ENCODE measurements at places on chromosomes 7 and 10.

DNA sequence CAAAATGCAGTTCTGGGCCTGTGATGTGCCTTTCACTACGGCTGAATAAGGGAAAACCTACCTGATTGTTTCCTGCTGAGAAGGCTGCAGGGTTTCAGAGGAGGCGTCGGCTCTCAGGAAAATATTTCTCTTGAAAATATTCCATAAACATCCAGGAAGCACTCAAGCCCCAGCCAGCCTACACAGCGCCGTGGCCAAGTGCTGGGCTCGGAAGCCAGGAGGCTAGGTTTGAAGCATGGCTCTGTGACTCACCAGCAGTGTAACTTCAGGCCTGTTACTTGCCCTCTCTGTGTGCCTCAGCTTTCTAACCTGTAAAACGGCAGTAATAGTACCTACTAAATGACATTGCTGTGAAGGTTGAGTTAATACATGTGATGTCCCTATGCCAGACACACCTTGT is 399.1 kb downstream of the GATA3 start:
- no peak for DNase-seq

- DNase-seq, result no peak
These were observed 3.9 kb downstream of the PTF1A start for GRCh38 chr10:23195846-23196600.

- peak; percentile 83 for DNase-seq
These were observed 16.9 kb upstream of the PALD1 start for GRCh38 chr10:70461397-70462348.

GRCh38 chr7:38425509-38425908 is 152.1 kb upstream of the TARP start:
- DNase-seq, result no peak

DNA sequence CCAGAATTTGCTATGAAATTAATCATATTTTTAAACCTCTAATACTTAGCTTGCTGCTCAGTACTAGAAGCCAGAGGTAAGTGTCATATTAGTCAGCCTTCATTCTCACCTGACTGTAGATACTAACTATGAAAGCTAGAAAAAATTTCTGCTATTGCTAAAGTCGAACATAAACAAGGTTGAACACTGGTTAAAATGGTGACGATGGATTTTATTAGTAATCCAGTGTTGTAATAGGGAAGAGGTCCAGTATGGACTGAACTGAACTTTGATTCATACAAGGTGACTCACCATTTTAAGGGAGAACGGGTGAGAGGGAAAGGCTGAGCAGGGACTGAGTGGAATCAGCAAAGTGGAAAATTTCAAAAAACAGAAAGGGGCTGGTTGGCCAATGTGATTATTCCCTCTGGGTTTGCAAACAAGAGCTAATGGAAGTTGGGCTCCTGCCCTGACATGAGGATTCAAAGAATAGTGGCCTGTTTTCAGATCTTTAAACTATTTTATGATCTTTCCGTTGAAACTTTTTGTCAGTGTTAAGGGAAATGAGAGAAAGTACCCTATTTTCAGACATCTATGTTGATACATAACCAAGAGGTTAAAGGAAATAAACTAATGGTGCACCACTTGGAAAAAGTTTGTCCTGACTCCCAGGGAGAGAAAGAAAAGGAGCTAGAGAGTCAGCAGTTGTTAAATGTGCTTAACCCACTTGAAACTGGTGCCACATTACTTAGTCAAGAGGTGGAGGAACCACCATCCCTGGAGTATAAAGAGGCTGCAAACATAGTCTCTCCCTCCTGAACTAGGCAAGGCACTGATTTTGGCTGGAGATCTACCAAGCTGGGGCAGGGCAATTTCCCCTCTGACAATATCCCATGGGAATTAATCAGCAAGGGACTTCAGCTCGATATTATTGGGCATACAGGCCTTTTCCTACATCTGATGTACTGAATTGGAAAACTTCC is 15.3 kb upstream of the AKR1C1 start:
- DNase-seq, result no peak

GRCh38 chr7:24914465-24914859 is 65.5 kb downstream of the OSBPL3 start:
- no peak for DNase-seq

DNA sequence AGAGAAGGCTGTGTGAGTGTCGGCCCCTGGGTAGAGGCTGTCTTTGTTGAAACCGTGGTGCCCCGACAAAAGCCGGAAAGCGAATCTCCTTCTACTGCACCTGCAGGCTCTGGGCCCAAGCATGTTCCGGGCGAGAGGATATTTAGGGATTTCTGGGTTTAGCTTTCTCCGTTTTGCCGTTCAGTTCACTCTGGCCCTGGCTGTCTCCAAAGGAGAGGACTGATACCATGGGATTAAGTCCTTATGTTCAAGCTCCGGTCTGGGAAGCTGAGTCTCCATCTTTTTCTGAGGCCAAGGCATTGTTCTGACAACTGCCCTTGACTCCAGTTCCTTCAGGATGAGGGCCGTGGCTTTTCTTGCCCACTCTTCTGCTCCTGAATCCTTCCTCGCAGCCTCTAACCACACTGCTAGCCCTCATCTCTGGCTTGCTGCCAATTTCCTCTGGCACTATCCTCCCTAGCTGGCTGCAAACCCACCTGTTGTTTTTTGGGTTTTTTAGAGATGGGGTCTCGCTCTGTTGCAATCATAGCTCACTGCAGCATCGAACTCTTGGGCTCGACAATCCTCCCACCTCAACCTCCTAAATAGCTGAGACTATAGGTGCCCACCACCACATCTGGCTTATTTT is 206.8 kb downstream of the SKIDA1 start:
- DNase-seq, result peak; percentile 2

- DNase-seq, result no peak
These were observed 18.9 kb downstream of the OPTN start for GRCh38 chr10:13118784-13119410.

- no peak for DNase-seq
These were observed 232.6 kb upstream of the CDC14C start for GRCh38 chr7:48691788-48692187.

DNA sequence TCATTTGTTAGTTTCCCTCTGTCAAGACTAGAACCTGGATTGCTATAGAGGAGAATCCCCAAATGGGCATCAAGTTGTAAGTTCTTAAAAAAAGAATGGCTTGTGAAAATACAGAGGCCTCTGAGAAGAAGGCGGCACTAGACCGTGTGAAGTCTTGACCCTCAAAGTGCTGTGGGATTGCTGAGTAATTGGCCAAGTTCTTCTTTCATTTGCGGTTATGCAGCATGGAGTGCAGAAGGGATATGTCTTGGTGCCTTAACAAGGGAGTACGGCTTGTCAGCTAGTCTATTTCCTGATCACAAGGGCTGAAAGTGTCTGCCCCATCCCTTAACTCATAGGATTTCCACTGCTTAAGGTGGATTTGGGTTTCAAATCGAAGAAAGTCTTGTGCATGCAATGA is 81.2 kb downstream of the MKX start:
- no peak for DNase-seq

- DNase-seq, result no peak
These were observed 57.3 kb downstream of the ST7 start for GRCh38 chr7:117010375-117011133.

GRCh38 chr10:118840071-118840775 is 85.5 kb upstream of the CACUL1 start:
- DNase-seq, result no peak

- DNase-seq, result no peak
These were observed 13.0 kb upstream of the WIPI2 start for GRCh38 chr7:5177060-5177459.

GRCh38 chr7:33251301-33251700 is 121.9 kb downstream of the BBS9 start:
- no peak for DNase-seq

DNA sequence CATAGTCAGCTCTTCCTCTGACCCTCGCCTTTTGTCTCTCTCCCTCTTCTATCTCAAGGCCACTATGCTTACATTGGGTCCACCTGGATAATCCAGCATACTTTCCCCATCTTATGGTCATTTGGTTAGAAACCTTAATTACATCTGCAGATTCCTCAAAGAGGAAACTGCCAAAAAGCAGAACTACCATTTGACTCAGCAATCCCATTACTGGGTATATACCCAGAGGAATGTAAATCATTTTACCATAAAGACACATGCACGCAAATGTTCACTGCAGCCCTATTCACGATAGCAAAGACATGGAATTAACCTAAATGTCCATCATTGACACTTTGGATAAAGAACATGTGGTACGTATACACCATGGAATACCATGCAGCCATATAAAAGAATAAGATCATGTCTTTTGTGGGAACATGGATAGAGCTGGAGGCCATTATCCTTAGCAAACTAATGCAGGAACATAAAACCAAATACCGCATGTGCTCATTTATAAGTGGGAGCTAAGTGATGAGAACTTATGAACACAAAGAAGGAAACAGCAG is 114.8 kb upstream of the NPY start:
- no peak for DNase-seq

DNA sequence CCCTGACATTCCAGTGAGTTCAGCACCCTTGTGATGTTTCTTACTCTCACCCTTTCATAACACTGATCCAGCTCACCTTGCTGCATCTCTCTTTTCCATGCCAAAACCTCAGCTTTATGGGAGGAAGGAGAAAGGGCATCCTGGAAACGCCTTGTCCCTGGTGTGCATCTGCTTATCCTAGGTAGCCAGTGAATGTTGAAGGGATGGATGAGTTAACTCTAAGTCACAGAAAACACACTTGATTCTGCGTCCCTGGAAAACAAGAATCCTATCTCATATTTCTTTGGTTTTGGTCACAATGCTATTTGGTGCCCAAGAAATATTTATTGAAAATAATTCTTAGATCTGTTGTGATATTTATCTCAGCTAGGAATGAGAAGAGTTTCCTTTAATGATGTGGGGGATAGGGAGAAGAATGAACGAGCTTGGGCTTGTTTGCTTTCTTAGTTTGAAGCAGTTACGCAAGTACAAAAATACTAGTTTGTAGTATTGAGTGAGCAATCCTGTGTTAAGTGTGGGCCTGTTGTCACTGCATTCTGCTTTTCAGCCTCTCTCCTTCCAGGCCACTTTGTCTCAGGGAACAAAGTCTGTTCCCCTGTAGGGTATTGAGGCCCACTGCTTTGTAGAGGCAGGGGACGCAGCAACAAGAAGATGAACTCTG is 126.5 kb downstream of the ARID5B start:
- DNase-seq, result no peak

DNA sequence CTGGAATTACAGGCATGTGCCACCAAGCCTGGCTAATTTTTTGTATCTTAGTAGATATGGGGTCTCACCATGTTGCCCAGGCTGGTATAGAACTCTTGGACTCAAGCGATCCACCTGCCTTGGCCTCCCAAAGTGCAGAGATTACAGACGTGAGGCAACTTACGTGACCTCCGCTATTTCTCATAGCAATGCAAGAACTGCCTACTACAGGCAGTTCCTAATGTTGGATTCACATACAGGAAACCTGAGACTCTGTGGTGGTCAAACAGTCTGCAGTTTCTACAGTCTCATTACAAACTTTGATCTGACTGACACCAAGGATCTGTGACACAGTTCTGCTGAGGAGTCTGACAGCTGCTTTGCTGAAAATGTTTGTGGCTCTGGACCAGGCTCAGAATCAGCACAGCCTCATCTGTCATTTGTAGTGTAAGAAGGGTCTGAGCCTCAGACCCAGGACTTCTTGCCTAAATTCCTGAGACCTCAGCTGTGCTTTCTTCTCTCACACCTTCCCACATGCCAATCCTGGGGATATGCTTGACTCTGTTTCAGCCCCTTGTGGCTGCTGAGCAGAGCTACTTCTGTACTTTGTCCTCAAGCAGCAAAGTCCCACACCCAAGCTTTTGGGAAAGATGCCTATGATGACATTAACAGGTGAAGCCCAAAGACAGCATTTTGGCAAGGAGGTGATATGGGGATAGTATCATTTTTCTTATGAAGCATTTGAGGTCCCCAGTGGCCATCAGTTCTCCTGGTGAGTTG is 48.0 kb upstream of the CYP2C9 start:
- DNase-seq, result no peak

- DNase-seq, result no peak
These were observed 21.4 kb upstream of the RSBN1L start for GRCh38 chr7:77674878-77675277.
